Osteocyte (in vitro differentiated cells): ENCODE measurements at places on chromosomes 1 and 21. TPM values are rescaled to one million over a fixed set of nuclear protein-coding genes. Genes with fewer than 3 reads are reported as not detected.

DNA sequence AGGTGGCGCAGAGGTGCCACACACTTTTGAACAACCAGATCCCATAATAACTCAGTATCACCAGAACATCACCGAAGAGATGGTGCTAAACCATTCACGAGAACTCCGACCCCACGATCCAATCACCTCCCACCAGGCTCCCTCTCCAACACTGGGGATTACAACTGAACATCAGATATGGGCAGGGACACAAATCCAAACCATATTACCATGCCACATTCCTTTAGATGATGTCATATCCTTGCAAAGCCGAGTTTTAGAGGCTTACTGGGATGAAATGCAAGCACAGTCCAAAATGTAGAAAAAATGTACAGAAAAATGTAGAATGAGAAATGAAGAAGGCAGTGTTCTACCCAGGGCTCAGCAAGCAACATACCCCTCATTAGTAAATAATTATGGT lies 64.7 kb downstream of the SGIP1 start:
- H3K4me1 ChIP-seq = peaks cover 55% of the 10 kb centered on the region
- no peaks in the 10 kb centered on the region for H3K27me3 ChIP-seq
- H3K4me3 ChIP-seq = no peak overlapping the region
- no peak for DNase-seq

DNA sequence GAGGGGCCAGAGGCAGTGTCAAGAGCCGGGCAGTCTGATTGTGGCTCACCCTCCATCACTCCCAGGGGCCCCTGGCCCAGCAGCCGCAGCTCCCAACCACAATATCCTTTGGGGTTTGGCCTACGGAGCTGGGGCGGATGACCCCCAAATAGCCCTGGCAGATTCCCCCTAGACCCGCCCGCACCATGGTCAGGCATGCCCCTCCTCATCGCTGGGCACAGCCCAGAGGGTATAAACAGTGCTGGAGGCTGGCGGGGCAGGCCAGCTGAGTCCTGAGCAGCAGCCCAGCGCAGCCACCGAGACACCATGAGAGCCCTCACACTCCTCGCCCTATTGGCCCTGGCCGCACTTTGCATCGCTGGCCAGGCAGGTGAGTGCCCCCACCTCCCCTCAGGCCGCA lies at the start of gene BGLAP:
TSS of gene BGLAP (plus strand) at position 259 of the 400 bp plus-strand sequence. CDS start at position 307, 48 bp downstream.
- peaks cover 15% of the 10 kb centered on the region for H3K36me3 ChIP-seq
- H3K27me3 ChIP-seq = no peaks in the 10 kb centered on the region
- no peak within 1 kb of the TSS for H3K4me3 ChIP-seq
- H3K27ac ChIP-seq = peak within 1 kb of the TSS; percentile 23
- peaks cover 13% of the 10 kb centered on the region for H3K4me1 ChIP-seq

DNA sequence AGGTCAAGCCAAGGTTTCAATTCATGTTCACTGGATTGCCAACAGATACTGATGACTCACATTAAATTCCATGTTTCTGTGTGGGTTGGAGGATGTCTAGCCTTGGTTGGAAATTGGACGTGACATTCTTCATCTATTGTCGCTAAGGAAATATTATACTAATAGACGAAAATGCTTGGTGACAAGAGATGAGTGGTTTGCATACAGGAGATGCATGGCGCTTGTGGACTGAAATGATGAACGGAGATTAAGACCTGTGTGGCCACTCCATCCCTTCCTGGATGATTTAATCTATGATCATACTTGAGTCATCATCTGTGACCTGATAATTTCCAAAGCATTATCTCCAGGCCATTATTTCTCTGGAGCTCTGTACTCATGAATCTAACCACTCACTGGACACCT lies 97.0 kb upstream of the CD34 start:
- peaks cover 18% of the 10 kb centered on the region for H3K4me1 ChIP-seq
- no peak for DNase-seq
- no peaks in the 10 kb centered on the region for H3K36me3 ChIP-seq
- H3K4me3 ChIP-seq = no peak overlapping the region
- H3K27me3 ChIP-seq = no peaks in the 10 kb centered on the region

The BSND gene
- total RNA-seq = not detected in 2 replicates

DNA sequence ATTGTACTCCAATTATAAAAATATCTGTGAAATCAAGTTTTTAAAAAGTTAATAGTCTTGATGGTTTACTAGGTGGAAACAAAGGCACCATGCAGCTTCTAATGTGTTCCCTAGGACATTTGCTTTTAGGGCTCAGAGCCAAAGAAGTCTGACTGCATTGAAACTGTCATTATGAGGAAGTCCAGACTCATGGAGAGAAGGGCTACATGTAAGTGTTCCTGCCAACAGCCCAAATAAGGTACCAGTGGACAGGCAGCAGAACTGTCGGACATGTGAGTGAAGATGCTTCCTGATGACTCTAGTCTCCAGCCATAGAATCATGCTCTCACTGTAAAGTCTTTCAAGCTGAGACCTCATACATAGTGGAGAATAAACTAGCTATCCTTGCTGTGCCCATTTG lies 287.6 kb downstream of the AKT3 start:
- no peaks in the 10 kb centered on the region for H3K27me3 ChIP-seq
- H3K36me3 ChIP-seq = peaks cover 37% of the 10 kb centered on the region
- no peak overlapping the region for H3K4me3 ChIP-seq

The WARS2 gene
- total RNA-seq = 9.8 and 13.2 TPM in 2 replicates

GRCh38 chr1:212721388-212722247 lies 22.0 kb upstream of the BATF3 start:
- no peak overlapping the region for H3K4me3 ChIP-seq
- no peak overlapping the region for H3K27ac ChIP-seq
- peaks cover 3% of the 10 kb centered on the region for H3K4me1 ChIP-seq
- peaks cover 8% of the 10 kb centered on the region for H3K27me3 ChIP-seq

The ERO1B gene
- total RNA-seq = 4.8 and 4.9 TPM in 2 replicates

The PAX7 gene
- total RNA-seq = not detected in 2 replicates

DNA sequence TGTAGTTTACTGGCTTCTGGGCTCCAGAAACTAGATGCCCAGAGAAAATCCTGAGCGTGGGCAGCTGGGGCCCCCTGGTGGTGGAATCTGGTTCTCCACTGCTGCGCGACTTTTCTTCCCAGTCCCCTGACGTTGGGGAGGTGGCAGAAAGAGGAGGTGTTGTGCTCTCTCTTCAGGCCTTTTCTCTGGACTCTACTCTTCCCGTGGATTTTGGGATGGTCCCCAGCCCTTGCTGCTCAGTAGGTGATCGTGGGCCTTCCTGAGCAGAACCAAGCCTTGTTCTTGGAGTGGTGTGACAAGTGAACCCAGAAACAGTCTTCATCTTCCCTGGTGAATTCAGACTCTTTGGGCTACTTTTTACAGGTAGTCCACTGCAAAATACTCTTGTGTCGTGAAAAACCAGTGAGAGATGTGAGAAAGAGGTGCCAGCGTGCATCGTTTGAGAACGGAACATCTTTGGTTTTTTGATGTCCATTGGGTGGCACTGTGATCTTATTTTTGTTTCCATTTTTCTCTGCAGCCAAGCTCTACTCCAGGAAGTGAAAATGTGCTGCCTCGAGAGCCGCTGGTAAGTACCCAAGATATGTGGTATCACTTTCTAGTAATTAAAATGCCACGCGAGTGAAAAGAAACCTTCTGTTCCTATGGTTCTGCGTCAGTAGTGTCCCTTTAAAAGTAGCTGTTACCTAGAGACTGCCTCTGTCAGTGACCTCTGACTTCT lies 20.2 kb downstream of the PEX14 start:
- H3K36me3 ChIP-seq = no peaks in the 10 kb centered on the region
- peaks cover 17% of the 10 kb centered on the region for H3K4me1 ChIP-seq
- peak overlapping the region; percentile 69 for H3K4me3 ChIP-seq
- peak overlapping the region; percentile 77 for H3K27ac ChIP-seq
- H3K27me3 ChIP-seq = no peaks in the 10 kb centered on the region

GRCh38 chr1:40976952-40977690 lies 2.4 kb upstream of the CTPS1 start:
- H3K27me3 ChIP-seq = no peaks in the 10 kb centered on the region
- H3K27ac ChIP-seq = peak overlapping the region; percentile 54
- H3K36me3 ChIP-seq = no peaks in the 10 kb centered on the region
- peaks cover 29% of the 10 kb centered on the region for H3K4me1 ChIP-seq

- no peaks in the 10 kb centered on the region for H3K36me3 ChIP-seq
- H3K4me3 ChIP-seq = no peak overlapping the region
- no peak for DNase-seq
- H3K4me1 ChIP-seq = peaks cover 11% of the 10 kb centered on the region
- no peak overlapping the region for H3K27ac ChIP-seq
Measured at GRCh38 chr1:218557731-218558130, 212.6 kb downstream of the TGFB2 start.

DNA sequence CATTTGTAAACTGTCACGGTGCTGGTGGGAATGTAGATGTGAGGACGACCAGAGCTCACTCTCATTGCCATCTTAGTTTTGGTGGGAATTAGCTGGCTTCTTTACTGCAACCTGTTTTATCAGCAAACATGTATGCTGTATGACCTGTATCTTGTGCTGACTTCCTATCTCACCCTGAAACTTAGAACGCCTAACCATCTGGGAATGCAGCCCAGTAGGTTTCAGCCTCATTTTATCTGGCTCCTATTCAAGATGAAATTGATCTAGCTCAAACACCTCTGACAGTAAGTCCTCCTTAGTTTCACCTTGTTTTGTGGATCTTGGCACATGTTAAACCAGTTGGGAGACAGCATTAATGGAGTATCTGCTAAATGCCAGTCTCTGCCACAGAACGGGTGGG lies 174.6 kb downstream of the HLX start:
- no peak overlapping the region for H3K4me3 ChIP-seq
- peaks cover 21% of the 10 kb centered on the region for H3K27me3 ChIP-seq
- no peaks in the 10 kb centered on the region for H3K36me3 ChIP-seq
- H3K4me1 ChIP-seq = no peaks in the 10 kb centered on the region

The CLIC6 gene
- 0.16 and 0.40 TPM in 2 replicates for total RNA-seq

DNA sequence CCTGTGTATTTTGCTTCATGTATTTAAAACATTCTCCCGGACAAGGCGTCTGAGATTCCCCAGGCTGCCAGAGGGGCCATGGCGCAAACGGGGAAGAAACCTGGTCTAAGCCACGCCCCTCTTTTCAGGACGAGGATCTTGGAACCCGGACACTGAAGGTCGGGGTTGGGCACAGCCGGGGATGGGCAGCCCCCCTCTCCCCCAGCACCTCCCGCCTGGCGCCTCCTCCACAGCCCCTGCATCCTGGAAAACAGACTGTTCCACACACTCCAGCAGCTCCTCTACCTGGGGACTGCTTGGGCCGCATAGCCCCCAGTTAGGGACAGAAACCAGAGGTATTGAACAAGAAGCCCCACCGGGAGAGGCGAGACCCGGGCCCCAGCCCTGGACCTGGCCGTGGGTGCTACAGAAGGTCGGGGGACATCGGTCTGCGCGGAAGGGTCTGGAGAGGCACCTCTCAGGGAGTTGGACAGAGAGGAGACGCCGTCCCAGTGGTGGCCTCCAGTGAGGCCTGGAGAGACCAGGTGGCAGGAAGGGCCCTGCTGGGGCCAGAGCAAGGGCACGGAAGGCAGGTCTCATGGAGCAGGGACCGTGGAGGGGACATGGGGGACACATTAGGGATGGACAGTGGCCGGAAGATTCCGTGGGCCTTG lies 5.4 kb downstream of the TP73 start:
- no peaks in the 10 kb centered on the region for H3K4me1 ChIP-seq
- no peak overlapping the region for H3K4me3 ChIP-seq
